ENCODE measurements at places on chromosomes 6 and 20.

DNA sequence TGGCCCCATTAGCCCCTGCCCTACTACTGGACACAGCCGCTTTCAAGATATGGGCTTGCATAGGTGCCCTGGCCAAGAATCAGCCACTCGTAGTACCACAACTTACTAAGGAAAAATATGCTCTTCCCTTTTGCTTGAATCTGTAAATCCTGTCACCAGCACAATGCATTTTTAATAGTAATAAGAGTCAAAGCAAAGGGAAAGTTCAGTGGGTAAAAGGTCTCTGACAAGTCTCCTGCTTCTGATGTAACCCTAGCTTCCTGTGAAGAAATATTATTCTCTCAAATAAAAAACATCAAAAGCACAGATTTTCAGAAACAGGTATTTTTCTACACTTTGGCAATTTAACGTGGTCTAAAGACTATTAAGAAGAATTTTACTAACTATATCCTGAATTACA is 373.8 kb downstream of the GJA1 start:
- no peak for DNase-seq

DNA sequence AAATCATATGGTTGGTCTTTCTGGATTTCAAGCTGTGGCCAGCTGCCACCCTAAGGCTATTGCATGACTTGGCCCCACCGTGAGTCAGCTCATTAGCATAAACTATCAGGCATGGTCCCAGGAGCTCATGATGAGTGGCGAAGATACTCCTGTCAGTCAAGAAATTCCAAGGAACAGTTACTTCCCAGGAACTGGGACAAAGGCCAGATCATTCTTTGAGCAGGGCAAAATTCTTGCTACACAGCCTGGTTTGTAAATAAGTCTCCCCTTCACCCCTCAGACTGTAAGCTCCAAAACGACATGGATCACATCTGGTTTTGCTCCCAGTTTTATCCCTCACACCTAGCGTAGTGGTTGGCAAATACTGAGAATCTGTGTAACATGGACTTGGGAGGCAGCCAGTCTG is 33.0 kb upstream of the KIAA1586 start:
- no peak for DNase-seq

GRCh38 chr20:37463726-37464494 is 57.1 kb upstream of the NNAT start:
- no peak for DNase-seq

DNA sequence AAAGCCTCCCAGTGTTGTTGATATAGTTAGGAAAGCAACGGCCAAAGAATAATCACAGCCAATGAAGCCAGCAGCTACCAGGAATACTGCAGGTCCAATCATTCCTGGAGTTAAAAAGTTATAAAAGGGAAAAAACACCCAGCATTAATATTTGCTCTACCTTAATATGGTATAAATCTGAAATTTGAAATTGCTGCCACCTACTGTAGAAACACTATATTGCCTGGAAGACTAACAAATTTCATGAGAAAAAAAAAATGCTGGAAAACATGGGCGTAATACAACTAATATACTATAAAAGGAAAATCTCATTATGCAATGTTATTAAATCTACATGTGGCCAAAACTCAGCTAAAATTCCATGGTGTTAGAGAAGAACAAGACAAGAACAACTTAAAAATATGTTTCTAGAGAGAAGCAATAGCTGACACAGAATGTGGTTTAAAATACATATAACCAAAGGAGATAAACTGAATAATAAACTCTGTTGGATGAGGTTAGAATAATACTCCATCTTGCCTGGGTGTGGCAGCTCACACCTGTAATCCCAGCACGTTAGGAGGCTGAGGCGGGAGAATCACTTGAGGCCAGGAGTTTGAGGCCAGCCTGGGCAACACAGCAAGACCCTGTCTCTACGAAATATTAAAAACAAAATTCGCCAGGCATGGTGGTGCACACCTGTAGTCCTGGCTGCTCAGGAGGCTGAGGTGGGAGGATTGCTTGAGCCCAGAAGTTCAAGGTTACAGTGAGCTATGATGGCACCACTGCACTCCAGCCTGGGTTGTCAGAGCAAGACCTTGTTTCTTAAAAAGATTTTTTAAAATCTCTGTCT is 43.1 kb downstream of the SLC17A5 start:
- DNase-seq: no peak

DNA sequence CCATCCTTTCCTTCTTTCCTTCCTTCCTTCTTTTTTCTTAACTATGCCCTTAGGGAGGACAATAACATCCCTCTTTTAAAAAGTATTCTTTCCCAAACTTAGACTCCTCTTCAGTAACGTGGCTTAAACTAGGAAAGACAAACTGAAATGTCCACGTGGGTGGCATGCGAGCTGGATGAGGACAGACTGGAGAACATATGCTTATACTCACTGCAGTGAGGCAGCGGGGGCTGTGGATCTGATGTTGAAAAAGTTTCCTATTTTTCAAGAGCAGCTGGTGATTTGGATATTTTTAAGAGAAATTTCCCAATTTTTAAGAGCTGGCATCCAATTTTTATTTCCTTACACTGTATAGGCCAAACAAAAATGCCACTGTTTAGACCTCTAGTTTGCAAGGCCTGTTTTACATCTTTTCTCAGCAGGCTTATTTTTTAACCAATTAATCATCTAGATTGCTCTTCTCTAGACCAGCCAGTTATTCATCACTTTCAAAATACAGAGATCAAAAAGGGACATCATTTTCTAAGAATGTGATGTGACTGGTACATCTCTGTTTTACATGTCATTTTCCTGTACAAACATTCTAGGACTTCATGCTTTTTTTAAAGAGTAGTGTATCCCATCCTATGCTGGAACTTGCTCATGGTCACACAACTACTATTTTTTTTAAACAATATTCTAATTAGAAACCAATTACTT is 226.5 kb downstream of the BTBD9 start:
- DNase-seq: no peak

DNA sequence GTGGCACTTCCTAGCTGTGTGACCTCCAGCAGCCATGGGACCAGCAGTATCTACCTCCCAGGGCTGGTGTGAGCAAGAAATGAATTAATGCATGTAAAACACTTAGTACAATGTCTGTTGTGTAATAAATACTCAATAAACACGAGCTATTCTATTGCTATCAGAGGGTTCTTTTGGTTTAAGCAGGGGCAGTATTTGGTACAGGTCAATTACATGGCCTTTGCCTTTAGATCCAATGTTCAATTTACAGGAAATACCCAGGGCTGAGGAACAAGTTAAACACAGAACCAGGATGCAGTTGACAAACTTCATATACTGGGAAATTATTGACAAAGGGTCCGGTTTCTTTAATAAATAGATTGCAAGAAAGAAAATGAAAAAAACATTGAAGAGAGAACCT is 2.9 kb downstream of the TGM2 start:
- no peak for DNase-seq
